ENCODE measurements at places on chromosomes 13 and 19. TPM values are rescaled to one million over a fixed set of nuclear protein-coding genes. Genes with fewer than 3 reads are reported as not detected.

GRCh38 chr13:82257790-82258507 lies 1624.3 kb downstream of the SLITRK1 start:
- no peak overlapping the region for H3K27ac ChIP-seq
- no peaks in the 10 kb centered on the region for H3K36me3 ChIP-seq
- H3K4me3 ChIP-seq: no peak overlapping the region
- no peaks in the 10 kb centered on the region for H3K27me3 ChIP-seq
- H3K4me1 ChIP-seq: no peaks in the 10 kb centered on the region

DNA sequence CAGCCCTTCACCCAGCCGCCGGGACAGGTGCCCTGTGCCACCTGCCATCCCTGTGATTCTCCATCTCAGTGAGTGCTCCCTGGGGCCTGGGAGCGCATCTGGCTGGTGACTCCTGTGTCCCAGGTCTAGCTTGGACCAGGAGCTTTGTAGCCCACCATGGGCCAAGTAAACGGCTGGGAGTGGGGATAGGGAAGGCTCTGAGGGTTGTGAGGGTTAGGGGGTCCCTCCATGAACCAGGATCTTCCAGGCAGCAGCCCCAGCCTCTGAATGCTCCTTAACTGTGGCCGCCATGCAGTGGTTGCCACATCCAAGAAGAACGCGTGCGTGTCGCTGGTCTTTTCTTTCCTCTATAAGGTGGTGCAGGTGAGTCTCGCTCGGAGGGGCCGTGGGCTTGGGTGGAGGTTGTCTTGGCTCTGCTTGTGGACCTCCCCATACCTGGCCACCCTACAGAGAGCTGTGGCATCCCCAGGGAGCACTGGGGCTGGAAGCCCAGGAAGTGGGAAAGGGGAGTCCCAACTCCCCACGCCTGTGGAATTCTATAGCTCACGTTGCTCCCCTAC lies 8.4 kb downstream of the AP1M1 start:
- DNase-seq: no peak
- H3K27me3 ChIP-seq: no peaks in the 10 kb centered on the region
- H3K4me3 ChIP-seq: no peak overlapping the region

DNA sequence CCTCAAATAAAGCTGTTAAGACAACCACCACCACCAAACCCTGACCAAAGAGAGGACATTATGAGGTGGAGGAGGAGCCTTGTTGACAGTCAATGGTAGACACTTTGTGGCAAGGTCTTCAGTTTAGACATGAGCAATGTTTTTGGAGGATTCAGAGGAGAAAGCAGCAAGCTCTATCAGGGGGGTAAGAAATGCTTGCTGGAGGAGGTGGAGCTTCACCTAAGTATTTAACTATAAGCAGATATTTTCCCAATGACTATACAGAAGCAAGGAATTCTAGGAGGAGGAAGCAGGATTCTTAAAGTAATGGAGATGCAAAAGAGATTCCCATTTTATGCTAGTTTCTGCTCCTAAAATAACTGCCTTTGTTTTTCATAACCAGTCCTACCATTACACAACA lies 74.2 kb downstream of the TRPC4 start:
- H3K4me3 ChIP-seq: no peak overlapping the region
- no peaks in the 10 kb centered on the region for H3K4me1 ChIP-seq

GRCh38 chr13:106246666-106247188 lies 288.7 kb downstream of the EFNB2 start:
- no peaks in the 10 kb centered on the region for H3K4me1 ChIP-seq
- no peak for DNase-seq
- no peak overlapping the region for H3K4me3 ChIP-seq

DNA sequence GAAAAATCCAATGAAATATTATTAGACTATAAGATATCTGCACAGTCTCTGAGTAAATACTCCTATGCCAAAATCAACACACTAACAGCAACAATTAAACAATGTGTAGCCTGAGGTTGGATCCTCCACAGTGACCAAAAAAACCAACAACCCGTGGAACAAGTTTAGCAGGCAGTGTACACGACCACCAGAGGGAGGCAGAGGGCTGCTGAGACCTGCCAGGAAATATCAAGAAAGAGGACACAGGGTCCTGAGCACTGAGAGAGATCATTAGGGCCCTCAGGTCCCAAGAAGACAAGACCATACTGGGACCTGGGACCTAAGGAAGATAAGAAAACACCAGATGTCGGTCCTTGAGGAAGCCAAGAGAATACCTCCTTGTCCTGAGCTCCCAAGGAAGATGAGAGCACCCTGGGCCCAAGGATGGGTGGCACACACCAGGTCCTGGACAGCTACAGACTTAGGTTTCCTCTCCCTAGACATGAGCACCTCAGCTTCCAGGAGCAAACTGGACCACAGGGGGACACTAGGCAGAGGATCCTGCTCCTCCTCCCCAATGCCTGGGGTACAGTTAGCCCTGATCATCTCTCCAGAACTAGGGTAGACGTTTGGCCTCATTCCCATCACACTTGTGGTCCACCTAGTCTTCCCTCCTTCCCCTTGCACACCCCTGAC lies 822 bp upstream of the ZNF274 start:
- no peaks in the 10 kb centered on the region for H3K36me3 ChIP-seq
- peak overlapping the region; percentile 87 for H3K4me3 ChIP-seq
- no peaks in the 10 kb centered on the region for H3K27me3 ChIP-seq
- peak overlapping the region; percentile 97 for H3K27ac ChIP-seq

GRCh38 chr13:46717275-46717674 lies 79.7 kb downstream of the ESD start:
- H3K27ac ChIP-seq: no peak overlapping the region
- H3K27me3 ChIP-seq: no peaks in the 10 kb centered on the region
- peaks cover 2% of the 10 kb centered on the region for H3K36me3 ChIP-seq

DNA sequence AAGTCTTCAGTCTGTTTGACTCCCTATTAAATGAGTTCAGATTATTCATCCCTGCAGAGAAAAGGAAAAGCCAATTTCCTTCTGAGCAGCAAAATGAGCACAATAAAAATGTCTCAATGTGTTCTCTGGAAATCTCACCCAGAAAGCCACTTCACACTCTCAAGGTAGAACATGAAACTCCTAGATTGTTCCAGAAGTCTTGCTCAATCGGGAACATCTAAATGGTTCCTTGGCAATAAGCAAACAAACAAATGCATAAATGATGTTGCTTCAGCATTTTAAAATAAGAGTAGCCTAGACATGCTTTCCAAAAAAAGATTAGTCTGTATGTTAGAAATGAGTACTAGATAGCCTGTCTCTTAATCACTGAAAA lies 59.7 kb upstream of the TNFRSF19 start:
- DNase-seq: no peak
- no peaks in the 10 kb centered on the region for H3K27me3 ChIP-seq
- H3K4me1 ChIP-seq: no peaks in the 10 kb centered on the region

Gene SLC35E1
- 13.3 TPM for polyA plus RNA-seq

Gene EID2B
- 6.4 TPM for polyA plus RNA-seq

DNA sequence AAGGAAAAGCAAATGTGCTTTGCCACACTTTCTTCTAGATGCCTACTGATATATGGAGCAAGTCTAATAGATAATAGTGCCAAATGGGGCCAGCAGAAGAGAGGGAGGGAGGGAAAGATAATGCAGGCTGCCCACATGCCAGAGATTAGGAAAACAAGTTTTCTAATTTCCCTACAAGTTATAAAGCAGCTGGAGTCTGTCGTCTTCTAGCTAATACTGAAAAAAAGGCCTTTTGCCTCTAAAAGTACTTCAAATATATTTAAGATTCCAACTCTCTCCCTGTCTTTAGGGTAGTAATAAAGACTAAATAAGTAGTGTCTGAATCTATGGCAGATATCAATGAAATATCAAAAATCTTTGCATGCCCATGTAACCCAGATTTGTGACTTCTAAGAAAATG lies 632.0 kb upstream of the MIR17HG start:
- no peaks in the 10 kb centered on the region for H3K4me1 ChIP-seq
- no peaks in the 10 kb centered on the region for H3K36me3 ChIP-seq
- no peaks in the 10 kb centered on the region for H3K27me3 ChIP-seq
- no peak overlapping the region for H3K4me3 ChIP-seq
- no peak for DNase-seq

Gene POSTN
- polyA plus RNA-seq: not detected

DNA sequence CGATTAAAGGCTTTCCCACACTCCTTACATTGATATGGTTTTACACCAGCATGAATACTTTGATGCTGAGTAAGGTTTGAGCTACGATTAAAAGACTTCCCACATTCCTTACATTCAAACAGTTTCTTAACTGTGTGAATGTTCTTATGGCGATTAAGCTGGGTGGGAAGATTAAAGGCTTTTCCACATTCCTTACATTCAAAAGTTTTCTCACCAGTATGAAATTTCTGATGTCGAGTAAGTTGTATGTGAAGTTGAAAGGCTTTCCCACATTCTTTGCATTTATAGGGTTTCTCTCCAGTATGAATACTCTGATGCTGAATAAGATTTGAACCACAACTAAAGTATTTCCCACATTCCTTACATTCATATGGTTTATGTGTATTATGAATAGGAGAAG lies 20.0 kb downstream of the ZNF780B start:
- H3K4me1 ChIP-seq: no peaks in the 10 kb centered on the region
- no peaks in the 10 kb centered on the region for H3K36me3 ChIP-seq
- DNase-seq: no peak
- H3K4me3 ChIP-seq: no peak overlapping the region

- no peaks in the 10 kb centered on the region for H3K36me3 ChIP-seq
- H3K27me3 ChIP-seq: no peaks in the 10 kb centered on the region
- DNase-seq: peak; percentile 25
- peaks cover 10% of the 10 kb centered on the region for H3K4me1 ChIP-seq
- peak overlapping the region; percentile 41 for H3K27ac ChIP-seq
- H3K4me3 ChIP-seq: peak overlapping the region; percentile 60
Measured at GRCh38 chr19:40907968-40908735, 26.1 kb upstream of the CYP2A7 start.

Gene EHD2
- not detected for polyA plus RNA-seq

GRCh38 chr19:57825511-57825910 lies 4.6 kb upstream of the ZNF587B start:
- H3K27ac ChIP-seq: no peak overlapping the region
- no peaks in the 10 kb centered on the region for H3K27me3 ChIP-seq
- no peak for DNase-seq
- H3K36me3 ChIP-seq: no peaks in the 10 kb centered on the region
- H3K4me3 ChIP-seq: no peak overlapping the region
- H3K4me1 ChIP-seq: peaks cover 7% of the 10 kb centered on the region

Gene CIC
- polyA plus RNA-seq: 1.5 TPM

GRCh38 chr13:25372284-25373081 lies 709 bp downstream of the ATP8A2 start:
- no peak for DNase-seq
- H3K27me3 ChIP-seq: no peaks in the 10 kb centered on the region
- no peak overlapping the region for H3K4me3 ChIP-seq
- no peaks in the 10 kb centered on the region for H3K4me1 ChIP-seq

DNA sequence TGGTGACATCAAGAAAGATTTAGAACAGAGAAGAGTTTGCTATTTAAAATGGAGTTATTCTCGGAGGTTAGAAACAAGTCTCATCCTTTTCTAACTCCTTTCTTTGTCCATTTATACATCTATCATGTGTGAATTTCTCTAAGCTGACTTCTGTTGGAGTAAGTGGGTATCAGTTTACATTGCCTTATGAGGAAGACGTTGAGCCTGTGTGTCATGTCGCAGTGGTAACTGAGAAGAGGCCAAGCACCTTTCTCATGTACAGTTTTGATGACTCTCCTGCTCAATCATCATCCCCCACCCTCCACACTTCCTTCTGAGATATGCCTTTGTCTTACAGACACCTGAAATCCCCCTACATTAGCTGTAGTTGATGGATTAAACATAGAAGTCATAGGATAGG lies 624.8 kb downstream of the LIG4 start:
- no peaks in the 10 kb centered on the region for H3K4me1 ChIP-seq
- H3K27ac ChIP-seq: no peak overlapping the region
- H3K4me3 ChIP-seq: no peak overlapping the region
- H3K27me3 ChIP-seq: no peaks in the 10 kb centered on the region
- DNase-seq: no peak

DNA sequence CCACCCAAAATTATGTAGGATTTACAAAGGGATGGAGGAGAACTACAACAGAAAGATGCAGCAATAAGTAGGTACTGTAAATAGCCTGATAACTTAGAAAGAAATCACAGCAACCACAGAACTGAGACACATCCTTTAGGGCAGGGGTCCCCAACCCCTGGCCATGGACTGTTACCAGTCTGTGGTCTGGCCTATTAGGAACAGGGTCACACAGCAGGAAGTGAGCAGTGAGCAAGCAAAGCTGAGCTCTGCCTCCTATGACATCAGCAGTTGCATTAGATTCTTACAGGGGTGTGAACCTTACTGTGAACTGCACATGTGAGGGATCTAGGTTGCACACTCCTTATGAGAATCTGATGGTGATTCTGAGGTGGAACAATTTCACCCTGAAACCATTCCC lies 997.6 kb downstream of the DIAPH3 start:
- H3K4me3 ChIP-seq: no peak overlapping the region
- DNase-seq: no peak
- H3K27ac ChIP-seq: no peak overlapping the region
- H3K36me3 ChIP-seq: no peaks in the 10 kb centered on the region

GRCh38 chr13:94657167-94657566 lies 55.2 kb downstream of the SOX21 start:
- no peak for DNase-seq
- no peaks in the 10 kb centered on the region for H3K27me3 ChIP-seq
- no peaks in the 10 kb centered on the region for H3K36me3 ChIP-seq
- H3K4me1 ChIP-seq: no peaks in the 10 kb centered on the region
- H3K4me3 ChIP-seq: no peak overlapping the region

GRCh38 chr13:32056316-32056715 lies 24.7 kb downstream of the FRY start:
- no peak for DNase-seq
- H3K36me3 ChIP-seq: no peaks in the 10 kb centered on the region
- H3K27me3 ChIP-seq: no peaks in the 10 kb centered on the region
- no peak overlapping the region for H3K4me3 ChIP-seq
- H3K27ac ChIP-seq: no peak overlapping the region
- H3K4me1 ChIP-seq: no peaks in the 10 kb centered on the region

- H3K4me1 ChIP-seq: no peaks in the 10 kb centered on the region
- H3K4me3 ChIP-seq: no peak overlapping the region
- no peaks in the 10 kb centered on the region for H3K36me3 ChIP-seq
- H3K27ac ChIP-seq: no peak overlapping the region
Measured at GRCh38 chr13:108807841-108808240, 178.4 kb downstream of the MYO16 start.

Gene ZNF525
- polyA plus RNA-seq: 13.9 TPM

- no peak for DNase-seq
- H3K4me3 ChIP-seq: no peak overlapping the region
- H3K27me3 ChIP-seq: no peaks in the 10 kb centered on the region
- peaks cover 6% of the 10 kb centered on the region for H3K36me3 ChIP-seq
- no peak overlapping the region for H3K27ac ChIP-seq
Measured at GRCh38 chr19:47269596-47269995, 5.1 kb upstream of the INAFM1 start.

Data from naive thymus-derived CD4-positive, alpha-beta T cell (primary cell).